ENCODE measurements at places on chromosomes 7 and 10.

DNA sequence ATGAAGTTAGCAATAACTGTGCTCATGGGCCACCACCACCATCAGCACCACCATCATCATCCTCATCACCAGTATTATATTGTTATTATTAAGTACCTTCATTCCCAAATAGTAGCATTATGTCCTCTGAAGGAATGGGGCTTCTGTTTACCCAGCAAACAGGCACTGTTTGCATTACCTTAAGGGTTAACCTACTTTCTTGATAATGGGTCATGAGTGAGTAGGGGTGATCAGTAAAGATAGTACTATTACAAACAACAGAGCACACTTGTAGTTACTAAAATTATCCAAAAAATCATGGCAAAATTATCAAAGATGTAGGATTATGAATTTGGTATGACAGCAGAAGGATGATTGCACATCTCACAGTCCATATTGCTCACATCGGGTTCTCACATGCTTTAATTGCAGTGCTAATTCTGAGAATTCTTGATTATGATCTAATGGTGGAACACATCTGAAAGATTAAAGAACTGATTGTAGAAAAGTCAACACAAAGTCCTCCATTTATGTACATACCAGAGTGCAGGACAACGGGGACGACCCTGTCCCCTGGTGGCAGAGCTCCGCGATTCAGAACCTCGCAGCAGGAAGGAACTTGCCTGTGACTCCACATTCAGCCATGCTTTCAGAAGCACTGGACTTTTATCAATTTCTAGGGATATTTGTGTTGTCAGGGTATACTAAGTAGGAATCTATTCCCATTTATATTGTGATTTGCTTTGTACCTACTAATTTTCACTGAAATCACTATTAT lies 31.0 kb downstream of the PDE1C start:
- DNase-seq = no peak

- DNase-seq = no peak
These were observed 230.6 kb downstream of the BMPER start for GRCh38 chr7:34135924-34136323.

DNA sequence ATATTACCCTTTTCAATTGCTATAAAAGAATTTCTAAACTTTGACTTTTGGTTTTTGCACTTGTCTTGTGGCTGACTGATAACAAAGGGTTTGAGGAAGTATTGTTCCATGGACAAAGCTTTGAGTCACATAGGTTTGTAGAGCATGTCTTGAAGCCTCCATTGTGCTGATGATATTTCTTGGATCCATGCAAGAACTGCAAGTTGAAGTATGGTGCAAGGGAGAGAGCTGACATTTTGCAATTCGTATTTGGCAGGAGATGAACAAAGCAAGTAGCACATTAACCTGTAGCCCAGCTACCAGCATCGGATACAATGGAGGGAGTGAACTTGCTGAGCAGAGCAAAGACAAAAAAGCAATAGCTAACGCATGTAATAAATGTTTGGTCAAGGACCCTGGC lies 23.4 kb downstream of the MGAM2 start:
- no peak for DNase-seq

DNA sequence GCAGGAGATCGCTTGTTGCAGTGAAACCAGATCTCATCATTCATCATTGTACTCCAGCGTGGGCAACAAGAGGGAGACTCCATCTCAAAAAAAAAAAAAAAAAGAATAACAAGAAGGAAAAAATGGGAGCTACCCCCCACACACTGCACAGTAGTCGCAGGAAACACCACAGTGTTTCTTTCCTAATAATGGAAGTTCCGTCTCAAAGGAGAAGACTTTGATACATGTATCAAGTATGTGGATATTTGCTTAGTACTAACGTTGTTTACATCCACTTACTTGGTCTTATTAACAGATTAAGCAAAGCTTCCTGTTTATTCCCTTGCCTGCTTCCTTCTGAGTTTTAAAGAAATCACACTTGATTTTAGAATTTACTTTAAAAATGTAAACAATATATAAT lies 22.2 kb downstream of the YAE1 start:
- no peak for DNase-seq

GRCh38 chr7:96548664-96549063 lies 161.0 kb downstream of the SEM1 start:
- DNase-seq = no peak

GRCh38 chr10:80633383-80633860 lies 95.7 kb downstream of the SH2D4B start:
- DNase-seq = no peak

GRCh38 chr10:64515970-64516699 lies 994.9 kb downstream of the REEP3 start:
- DNase-seq = no peak

GRCh38 chr10:131834152-131834810 lies 66.5 kb upstream of the PPP2R2D start:
- DNase-seq = no peak

DNA sequence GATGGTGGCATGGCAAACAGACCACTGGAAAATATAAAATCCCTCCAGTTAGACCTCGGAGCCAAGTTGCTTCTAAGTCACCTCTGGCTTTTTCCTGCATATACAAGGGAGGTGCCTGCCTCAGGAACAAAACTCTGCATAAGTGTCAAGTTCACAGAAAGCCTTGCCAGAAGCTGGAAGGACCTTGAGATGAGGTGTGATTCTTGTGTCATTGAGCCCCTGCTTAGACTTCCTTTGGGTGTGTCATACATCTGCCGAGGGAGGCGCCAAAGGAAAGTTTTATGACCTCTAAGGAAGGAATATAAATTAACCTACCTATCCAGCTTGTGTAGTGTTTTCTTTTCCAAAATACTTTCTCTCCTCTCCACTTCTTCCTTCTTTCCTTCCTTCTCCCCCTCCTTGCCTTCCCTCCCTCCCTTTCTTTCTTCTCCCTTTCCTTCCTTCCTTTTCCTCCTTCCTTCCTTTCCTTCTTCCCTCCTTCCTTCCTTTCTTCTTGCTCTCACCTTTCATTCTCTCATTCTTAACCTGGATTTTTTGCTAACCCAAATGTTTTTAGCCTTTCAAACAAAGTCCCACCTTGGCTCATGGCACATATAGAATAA lies 75.2 kb downstream of the TRIL start:
- DNase-seq = no peak

- no peak for DNase-seq
These were observed 554.2 kb downstream of the PARD3 start for GRCh38 chr10:34260904-34261303.

DNA sequence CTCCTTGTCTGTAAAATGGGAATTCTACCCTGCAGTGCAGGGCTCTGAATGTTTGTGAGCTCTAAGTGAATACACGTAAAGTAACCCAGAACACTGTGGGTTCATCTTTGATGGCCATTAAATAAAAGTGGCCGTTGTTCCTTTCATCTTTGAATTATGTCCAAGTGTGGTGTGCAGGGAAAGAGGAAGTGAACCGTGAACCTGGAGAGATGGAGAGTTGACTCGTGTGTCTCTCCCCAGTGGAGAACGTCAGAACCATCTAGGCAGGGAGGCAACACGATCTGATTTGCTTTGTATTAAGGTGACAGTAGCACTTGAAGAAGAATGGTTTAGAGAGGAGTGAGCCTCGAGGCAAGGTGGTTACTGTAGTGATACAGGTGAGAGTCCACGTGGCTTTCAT lies 93.5 kb upstream of the GJD4 start:
- DNase-seq = no peak

DNA sequence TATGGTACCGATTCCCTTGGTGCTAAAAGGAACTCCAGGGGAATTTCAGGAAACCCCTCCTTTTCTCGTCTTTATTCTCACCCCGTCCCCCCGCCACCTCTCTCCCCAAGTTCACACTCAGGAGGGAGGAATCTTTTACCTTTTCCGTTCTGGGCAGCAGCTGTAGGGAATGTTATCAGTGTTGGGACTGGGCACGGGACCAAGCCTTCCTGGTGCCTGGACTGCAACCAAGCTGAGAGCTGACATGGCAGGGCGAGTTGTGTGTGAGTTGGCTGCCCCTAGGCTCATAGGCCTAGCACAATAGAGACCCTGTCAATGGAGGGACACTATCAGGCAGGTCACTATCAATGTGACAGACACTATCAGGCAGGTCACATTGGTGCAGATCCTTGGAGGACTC lies 121.4 kb downstream of the TCF7L2 start:
- DNase-seq = no peak

- DNase-seq = no peak
These were observed 42.9 kb upstream of the IKZF1 start for GRCh38 chr7:50261593-50261992.

DNA sequence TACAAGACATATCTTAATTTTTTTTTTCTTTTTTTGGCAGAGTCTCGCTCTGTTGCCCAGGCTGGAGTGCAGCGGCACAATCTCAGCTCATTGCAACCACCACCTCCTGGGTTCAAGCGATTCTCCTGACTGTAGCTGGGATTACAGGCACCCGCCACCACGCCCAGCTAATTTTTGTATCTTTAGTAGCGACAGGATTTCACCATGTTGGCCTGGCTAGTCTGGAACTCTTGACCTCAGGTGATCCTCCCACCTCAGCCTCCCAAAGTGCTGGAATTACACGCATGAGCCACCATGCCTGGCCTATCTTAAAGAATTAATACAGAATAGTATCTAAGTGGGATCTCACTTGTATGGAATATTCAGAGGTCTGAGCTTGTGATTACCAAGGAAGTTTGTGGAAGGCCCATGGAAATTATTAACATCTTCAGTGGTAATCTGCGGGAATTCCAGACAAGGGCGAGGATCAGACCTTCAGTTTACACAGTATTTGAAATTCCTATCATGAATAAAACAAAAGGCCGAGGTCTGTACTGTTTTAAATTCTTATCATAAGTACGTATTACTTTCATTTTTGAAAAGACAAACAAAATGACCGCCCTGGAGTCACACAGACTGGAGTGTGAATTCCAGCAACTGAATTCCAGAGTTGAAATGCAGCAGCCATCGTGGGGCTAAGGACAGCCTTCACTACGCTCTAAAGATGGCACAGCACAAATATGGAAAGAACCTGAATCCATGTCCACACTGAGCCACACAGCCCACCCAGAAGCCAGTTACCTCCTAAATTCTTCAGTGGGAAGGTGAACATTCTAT lies 16.7 kb downstream of the GPRIN2 start:
- no peak for DNase-seq

DNA sequence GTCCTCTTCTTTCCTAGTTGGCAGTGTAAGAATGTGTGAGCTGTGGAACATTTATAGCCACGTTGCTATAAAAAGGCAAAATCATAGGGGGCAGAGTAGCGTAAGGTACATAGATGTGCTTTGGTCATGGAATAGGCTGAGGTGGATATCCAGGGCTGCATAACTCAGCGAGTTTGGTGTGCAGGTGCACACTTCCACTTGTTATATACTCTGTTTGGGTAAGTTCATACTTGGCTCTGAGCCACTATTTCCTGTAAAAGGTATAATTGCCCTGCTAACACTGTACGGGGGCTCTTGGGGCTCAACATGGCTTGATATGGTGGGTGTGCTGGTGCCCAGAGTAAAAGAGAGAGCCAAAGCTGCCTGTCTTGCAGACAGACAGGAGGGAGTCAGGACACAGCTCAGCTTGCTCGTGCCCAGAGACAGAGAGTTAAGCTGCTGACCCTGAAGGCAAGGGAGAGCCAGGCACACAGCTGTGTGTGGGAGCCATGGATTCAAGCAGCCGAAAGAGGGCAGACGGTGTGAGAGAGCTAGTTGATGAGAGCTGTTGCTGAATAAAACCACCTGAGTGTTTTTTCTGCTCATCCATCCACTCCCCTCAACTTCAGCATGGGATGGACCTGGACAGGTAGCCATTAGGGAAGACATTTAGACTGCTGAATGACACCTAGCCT lies 126.7 kb downstream of the DKK1 start:
- DNase-seq = no peak

GRCh38 chr7:50628434-50629084 lies 63.4 kb upstream of the DDC start:
- no peak for DNase-seq

- DNase-seq = no peak
These were observed 80.5 kb downstream of the ELAPOR2 start for GRCh38 chr7:86978808-86979506.

DNA sequence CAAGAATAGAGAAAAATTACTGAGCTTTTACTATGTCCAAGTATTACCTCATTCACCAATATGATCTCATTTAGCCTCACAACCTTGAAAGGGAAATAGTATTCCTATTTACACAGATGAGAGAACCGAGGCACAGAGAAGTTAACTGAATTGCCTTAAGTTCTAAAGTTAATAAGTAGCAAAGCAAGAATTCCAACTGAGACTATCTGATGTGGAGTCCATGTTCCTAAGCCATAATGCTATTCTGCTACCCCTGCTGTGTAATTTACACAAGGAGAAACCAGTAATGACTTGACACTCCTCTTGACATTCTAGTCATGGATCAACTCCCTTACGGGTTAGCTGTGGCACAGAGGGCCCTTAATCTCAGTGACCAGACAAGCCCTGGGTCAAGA lies 60.7 kb downstream of the ABCB4 start:
- no peak for DNase-seq

GRCh38 chr7:51158211-51158610 lies 158.4 kb downstream of the COBL start:
- DNase-seq = no peak

DNA sequence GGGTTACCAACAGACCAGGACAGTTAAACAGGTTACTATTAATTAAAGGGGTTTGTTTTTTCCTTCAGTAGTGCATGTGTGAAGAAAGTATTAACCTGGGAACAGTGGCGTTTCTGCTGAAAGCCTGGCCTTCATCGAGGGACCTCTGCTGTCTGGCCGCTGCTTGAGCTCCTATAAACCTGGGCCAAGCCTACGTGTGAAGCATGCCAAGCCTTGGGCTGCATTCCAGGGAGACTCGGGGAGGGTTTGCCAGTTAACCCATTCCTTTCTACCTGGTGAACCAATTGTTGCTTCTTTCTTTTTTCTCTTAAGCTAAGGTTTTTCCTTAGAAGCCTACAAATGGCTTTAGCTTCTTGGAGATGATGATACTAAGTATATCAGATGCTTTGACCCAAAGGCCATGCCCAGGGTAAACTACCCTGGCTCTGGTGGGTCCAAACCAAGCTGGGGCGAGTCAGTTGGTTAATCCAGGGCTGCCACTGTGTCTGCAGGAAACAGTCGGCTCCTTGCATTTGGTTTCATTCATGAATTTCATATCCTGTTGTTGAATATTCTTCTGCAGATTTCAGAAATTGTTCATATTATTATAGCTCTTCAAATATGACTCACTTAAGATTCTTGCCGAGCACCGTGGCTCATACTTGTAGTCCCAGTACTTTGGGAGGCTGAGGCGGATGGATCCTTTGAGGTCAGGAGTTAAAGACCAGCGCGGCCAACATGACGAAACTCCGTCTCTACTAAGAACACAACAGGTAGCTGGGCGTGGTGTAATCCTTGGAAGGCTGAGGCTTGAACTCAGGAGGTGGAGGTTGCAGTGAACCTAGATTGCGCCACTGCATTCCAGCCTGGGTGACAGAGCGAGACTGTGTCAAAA lies 23.8 kb downstream of the PFKP start:
- peak; percentile 55 for DNase-seq

GRCh38 chr7:124155432-124156022 lies 122.7 kb upstream of the TMEM229A start:
- DNase-seq = peak; percentile 34

DNA sequence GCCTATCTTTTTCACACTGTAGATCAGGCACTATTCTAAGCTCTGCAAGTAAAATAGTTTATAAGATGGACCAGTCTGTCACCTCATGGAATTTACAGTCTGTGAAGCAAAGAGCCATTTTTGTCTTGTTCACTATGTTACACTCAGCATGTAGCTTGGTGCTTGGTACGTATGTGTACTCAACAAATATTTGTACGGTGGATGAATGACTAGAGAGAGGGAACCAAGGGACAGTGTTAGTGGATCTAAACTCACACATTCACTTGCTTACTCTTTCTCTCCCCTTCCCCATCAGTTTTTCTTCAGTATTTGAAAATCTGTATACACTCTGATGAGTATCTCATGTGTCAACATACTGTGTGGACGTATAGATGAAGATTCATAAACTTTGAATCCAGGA lies 45.9 kb downstream of the PTF1A start:
- DNase-seq = no peak
